Astrocyte of the spinal cord (primary cell): ENCODE measurements at places on chromosomes 5 and 9.

- DNase-seq, result no peak
Observed at GRCh38 chr5:124234770-124235562, 511.5 kb downstream of the ZNF608 start.

- no peak for DNase-seq
Observed at GRCh38 chr9:1473956-1474634, 423.9 kb downstream of the DMRT2 start.

- no peak for DNase-seq
Observed at GRCh38 chr9:16099732-16100536, 547.1 kb downstream of the CCDC171 start.

- no peak for DNase-seq
Observed at GRCh38 chr5:6728011-6728794, 15.0 kb downstream of the TENT4A start.

DNA sequence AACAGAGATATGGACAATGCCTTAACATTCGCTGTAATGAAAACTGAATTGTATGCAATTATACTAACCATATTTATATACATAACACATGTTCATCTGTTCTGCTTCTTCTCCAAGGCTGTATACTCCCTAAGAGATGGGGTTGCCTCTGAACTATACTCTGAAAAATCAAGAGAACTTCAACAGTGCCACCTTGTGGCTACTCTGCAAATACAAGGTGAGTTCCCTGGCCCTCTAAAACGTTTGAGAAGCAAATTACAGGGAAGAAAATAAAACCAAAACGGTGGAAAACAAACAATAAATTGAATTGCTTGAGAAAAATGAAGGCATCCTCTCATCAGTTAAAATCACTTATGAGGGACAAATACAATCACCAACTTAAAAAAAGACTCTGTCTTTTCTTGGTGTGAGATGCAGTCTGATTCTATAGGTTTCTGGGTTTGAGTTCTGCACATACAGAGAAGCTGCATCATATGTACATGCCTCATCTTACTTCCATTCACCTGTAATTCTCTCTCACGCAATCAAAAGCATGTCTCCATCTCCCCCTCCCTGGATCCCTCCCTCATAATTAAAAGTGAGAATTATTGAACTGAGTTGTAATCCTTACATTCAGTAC lies 98.6 kb downstream of the FBXW11 start:
- DNase-seq, result peak; percentile 72

DNA sequence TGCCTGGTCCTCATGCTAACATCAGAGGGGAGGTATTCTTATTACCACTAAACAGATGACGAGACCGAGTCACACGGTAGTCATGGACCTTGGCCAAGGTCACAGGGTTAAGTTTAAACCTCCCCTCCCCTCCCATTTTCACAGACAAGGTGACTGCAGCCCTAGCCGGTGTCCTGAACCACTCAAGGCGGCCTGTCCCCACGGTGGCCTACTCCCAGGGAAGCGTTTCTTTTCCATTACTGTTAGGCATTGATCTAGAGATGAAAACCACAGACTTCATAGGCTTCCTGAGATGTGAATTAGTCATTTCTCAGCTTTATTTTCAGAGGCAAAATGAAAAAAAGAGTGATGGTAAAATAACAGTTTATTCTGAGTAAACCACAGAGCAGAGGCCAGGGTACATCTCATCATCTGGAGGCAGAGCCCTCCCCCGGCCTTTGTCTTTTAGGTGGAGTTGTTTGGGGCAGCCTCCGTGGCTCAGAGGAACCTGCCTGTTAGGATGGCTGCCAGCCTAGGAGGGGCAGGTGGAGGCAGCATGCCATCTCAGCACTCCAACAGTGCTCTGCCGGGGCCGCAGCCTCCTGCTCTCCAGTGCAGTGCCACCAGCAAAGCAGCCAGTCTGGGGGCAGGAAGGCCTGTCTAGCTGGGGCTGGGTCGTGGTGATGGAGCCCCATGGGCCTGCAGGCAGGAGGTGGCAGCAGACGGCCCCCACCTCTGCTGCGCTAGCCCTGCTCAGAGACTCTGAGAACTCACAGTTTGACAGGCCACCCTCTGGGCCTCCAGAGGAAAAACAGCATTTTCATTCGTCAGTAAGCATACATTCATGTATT lies 71.2 kb downstream of the RAPGEF1 start:
- DNase-seq, result peak; percentile 90

DNA sequence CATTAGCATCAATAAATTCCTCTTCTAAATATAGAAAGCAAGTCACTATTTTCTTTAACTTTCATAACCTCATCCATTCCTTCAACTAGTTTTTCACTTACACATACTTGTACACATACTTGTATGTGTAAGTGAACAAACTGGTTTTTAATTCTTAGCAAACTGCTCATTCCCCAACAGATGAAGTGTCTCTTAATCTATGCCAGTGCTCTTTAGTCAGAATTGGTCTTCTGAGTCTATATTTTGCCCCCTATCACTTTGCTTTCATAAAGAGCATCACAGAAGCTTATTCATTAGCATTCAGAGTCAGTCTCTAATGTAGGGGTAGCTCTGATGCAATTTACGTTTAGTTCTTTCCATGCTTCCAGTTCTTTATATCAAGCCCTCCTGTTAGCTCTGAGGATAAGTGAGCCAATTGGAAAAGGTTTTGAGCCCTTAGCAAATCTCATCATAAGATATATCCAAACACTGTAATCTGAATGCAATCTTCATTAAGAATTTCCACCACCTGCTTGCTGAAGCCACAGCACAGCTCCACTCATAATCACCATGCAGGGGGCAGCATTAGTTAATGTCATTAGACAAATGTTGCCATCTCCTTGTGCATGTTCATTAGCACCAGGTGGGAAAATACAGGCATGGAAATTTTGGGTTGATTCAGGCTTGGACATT lies 178.5 kb upstream of the SLC24A2 start:
- no peak for DNase-seq

DNA sequence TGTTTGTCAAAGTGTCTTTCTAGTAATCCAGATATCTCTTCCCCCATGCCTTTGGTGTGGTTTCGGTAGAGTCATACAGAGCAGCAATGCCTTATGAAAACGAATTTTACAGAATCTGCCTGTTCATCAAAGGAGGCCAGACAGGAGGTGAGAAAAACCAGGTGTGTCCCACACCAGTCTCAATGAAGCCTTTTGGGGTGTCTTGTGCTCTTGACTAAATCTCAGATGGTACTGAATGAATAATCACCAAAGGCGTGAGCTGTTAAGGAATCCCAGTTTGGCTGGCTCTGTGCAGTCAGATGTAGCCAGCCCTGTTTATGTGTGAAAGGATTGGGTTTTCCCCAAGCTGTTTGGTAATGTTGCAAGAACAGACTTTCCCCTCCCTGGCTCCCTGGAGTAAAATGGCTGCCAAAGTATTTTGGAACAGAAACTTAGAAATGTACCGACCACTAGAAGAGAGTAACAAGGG lies 70.8 kb upstream of the CDKN2B start:
- DNase-seq, result peak; percentile 42

- DNase-seq, result peak; percentile 15
Observed at GRCh38 chr5:79567926-79568549, 44.2 kb upstream of the TENT2 start.

DNA sequence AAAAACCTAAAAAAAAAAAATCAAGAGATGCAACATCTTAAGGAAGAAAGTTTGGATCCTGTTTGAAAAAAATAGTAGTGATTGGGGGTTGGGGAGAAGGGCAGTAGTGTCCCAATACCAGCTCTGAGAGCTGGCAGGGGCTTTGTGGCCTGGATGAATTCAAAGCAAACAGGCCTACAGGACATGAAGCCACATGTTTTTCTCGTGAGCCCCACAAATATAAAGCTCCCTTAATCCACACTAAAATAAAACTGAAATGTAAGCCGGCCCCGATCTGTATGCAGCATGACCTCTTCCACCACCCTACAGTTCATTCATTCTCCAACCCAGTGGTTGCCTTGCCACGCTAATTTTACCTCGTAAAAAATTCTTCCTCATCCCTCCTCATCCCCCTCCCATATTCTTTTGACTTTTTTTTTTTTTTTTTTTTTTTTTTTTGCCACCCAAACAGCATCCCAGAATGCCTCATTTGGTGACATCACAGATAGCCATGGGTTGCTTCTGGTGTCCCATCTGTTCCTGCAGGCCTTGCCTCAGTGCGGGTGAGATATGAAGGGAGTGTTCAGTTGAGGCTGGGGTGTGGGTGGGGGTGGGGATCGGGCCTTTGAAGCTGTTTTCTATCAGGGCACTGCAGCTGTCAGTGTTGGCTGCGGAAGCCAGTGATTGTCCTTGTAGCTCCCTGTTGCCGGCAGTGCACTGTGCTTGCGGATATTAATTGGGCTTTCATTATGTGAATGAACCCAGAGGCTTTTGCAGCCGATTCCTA lies 81.6 kb upstream of the NFIB start:
- DNase-seq, result no peak

DNA sequence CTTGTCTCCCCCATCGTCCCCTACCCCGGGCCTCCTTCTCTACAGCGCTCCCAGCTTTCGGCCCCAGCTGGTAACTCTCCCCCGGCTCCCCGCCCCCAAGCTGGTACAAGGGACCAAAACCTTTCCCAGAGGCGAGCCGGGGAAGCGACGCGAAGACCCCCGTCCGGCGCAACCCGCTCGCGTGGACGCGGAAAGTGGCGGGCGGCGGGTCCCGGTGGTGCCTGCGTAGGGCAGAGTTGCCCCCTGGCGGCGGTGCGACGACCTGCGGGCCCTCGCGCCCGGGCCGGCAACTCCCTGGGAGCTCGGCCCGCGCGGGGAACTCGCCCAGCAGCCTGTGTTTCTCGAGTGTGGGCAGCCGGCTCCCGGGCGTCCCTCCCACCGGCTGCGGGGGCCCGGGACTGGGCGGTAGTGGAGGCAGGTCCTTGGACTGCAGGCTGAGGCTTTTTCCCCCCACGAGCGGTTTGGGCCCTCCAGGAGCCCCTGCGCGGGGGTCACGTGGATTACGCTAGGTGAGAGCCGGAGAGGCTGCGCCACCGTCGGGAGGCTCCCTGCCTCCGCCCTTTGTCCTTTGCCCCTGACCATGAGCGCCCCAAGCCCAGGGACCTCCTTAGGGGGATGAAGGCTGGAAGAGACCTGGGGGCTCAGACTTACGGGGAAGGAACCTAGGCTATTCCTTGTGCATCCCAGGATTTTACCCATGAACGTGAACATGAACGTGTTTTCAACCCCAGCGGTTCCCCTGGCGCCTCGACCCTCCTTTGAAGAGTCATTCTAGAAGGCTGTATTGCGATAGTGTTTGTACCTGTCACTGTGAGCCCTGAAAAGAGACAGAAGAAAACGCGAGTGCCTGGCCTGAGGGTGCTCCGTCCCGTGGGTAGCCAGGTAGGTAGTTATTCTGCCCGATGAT lies 2.9 kb upstream of the FOXD1 start:
- DNase-seq, result peak; percentile 69

DNA sequence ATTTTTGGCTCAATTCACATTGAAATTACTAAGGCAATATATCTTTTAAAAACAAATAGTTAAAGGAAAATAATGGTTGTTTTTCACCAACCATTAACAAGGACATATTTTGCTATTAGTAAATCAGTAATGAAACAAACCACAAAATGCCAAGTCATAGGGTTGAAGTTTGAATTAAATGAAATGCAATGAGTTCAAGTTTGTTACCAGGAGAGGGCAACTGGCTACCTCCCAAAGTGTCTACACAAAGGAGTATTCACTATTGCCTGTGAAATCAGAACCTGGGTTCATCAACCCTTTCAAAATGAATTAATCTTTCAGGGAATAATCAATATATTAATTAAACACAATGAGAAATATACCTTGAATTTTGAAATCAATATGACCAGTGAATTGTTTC lies 138.4 kb upstream of the DMRTA1 start:
- no peak for DNase-seq
